ENCODE measurements at places on chromosomes 7 and 10.
A peak's percentile ranks its signal among the peaks of the same experiment; 100 is the strongest.

GRCh38 chr10:113084031-113084430 is 134.0 kb downstream of the TCF7L2 start:
- DNase-seq: no peak

DNA sequence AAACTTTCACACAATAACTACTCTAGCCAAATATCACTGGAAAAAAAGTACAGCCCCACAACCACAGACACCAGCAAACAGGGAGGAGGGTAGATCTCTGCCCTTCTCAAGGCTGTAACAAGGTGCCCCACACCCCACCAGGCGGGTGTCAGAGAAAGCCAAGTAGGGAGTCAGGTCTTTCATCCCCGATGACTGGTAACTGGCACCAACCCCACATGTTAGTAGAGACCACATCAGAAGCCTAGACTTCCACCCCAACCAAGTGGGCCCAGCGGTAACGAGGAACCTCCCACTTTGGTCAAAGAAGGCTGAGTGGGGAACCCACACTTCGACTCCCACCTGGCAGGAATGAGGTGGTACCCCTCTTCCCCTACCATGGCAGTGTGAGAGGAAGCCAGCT is 16.4 kb upstream of the RUFY2 start:
- DNase-seq: peak; percentile 8

DNA sequence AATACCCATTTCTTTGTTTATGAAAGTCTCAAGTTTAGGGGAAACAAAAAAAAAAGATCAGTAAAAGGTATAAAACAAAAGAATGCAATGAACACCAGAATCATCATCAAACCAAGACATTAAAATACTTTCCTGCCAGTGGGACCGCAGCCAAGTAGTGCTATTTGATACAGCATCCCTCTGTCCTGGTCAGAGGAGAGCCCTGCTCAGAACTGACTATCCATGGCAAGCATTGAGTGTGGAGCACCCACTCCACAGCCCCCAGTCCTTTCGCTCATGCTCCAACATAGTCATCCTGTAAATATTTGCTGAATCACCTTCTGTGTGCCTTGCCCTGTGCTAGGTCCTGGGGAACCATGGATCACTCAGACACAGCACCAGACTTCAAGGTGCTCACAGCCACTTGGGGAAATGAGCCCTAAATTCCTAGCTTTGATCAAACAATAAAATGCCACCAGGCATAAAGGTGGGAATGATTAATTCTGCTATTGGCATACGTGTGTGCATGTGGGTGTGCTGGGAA is 213.6 kb upstream of the TBX20 start:
- DNase-seq: no peak

GRCh38 chr10:9254353-9254752 is 1199.9 kb downstream of the GATA3 start:
- no peak for DNase-seq

GRCh38 chr10:22621726-22622125 is 92.7 kb downstream of the PIP4K2A start:
- no peak for DNase-seq

DNA sequence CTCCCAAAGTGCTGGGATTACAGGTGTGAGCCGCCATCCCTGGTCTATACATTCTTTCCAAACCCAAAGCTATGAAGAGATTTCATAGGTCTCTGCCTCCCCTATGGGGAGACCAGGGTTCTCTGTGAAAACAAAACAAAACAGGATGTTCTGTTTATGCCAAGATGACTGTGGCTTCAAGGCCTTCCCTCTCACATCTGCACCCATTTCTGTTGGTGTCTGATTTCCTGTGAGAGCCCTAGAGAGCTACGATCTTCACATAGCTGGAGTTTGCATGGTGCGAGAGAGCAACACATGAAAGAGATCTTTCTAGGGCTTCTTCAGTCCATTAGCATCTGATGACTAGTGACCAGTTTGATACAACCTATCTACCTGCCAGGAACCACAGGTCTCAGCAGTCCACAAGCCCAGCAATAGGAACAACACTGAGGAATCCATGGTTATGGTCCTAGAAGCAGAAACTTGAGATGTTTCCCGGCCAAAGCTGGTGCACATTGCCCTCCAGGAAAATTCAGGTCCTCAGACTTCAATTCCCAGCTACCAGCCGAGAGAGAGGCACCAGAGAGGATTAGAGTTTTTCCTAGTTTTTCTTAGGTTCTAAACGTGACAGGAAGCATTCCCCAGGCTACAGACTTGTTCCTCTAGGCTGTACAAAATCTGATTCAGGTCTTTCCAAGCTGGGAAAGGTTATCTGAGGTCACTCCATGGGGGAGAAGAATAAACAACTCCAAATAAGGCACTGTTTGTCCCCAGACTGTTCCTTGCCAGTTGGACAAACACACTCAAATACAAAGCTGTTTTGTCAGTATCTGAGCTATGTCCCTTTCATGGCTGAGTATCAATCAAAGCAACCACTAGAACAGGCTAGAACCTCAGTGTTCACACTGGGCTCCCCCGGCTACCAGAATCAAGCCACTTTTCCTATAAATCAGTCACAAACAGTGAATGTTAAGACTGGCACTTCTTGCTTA is 259.7 kb downstream of the CALN1 start:
- DNase-seq: no peak

DNA sequence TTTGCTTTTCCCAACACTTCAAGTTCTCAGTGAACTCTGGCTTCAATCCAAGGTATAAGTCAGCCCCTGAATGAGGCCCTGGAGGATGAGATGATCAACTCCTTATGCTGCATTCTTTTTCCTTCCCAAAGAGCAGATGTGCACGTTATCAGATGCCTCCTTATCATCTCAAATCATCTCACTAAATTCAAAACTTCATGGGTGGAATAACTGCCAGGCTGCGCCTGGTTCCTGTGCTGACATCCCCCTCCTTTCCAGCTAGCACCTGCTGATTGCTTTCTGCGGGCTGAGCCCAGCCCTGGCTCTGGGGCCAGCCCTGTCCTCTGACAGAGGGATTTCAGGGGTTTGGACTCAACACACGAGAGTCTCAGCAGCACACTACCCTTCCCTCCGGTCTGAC is 44.9 kb downstream of the TLL2 start:
- DNase-seq: no peak

DNA sequence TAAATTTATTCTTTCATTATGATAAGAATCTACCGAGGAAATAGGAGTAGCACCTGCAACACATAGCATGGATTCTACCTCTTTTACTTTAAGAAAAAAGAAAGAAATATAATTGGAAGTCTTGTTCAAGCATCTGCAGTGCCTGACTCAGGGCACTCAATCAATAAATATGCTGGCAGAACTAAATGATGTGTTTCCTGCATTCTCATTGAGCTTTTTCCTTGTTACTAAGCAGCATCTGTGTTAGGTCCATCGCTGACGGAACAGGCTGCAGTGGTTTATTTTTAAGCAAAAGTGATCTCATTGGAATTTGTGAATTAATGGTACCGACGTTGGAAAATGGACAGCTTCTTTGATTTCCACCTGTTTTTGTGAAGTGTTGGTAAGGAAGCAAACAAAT is 417.5 kb downstream of the DPP6 start:
- no peak for DNase-seq

GRCh38 chr10:4243651-4244050 is 458.6 kb upstream of the KLF6 start:
- peak; percentile 16 for DNase-seq

DNA sequence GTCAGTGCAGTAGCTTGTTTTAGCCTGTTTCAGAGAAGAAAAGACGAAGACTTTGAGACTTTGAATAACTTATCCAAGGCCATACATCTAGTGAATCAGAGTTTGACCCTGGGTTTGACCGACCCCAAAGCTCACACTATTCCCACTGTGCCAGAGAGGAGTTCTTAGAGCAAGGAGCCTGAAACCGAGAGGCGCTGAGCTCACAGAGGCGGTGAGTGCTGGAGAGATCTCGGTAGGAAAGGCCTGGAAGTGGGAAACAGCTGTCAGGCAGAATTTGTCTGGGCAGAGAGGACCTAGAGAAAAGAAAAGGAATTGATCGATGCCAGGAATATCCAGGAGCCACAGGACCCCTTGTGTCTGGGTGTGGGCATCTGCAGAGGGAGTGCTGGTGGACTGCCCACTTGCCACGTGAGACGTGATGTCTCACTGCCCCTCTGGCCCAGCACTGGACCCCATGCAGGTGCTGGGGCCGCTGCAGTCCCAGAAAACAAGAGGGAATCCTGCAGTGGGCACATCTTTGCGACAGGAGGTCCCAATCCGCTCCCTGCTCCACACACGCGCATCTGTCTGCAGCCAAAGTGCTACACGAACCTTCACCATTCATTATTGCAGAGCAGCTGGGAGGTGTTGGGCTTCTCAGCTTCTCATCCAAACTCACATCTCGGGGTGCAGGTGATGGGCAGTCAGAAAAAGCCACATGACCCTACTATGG is 6.2 kb downstream of the CALML3 start:
- no peak for DNase-seq

- no peak for DNase-seq
Observed at GRCh38 chr10:94098896-94099295, 105.2 kb downstream of the PLCE1 start.

GRCh38 chr7:14761510-14762296 is 140.8 kb downstream of the DGKB start:
- no peak for DNase-seq

DNA sequence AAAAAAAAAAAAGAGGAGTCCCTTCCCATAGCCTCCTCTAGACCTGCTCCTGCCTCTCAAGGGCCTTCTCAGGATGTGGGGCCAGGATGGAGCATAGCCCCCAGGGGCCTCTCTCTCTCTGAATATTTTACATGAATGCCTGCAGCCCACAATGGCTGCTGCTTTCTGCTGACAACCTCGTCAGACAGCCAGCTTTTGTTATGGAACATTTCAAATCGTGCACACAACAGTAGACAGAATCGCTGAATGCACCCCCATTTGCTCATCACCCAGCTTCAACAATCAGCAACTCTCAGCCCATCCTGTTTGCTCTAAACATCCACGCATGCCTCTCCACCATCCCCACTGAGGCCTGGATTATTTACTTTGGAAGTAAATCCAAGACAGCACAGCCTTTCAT is 5.4 kb downstream of the PLAC9 start:
- no peak for DNase-seq

- no peak for DNase-seq
Observed at GRCh38 chr10:5589661-5590511, 65.1 kb downstream of the CALML3 start.

GRCh38 chr7:143383642-143383957 is 2.5 kb downstream of the ZYX start:
- DNase-seq: no peak

DNA sequence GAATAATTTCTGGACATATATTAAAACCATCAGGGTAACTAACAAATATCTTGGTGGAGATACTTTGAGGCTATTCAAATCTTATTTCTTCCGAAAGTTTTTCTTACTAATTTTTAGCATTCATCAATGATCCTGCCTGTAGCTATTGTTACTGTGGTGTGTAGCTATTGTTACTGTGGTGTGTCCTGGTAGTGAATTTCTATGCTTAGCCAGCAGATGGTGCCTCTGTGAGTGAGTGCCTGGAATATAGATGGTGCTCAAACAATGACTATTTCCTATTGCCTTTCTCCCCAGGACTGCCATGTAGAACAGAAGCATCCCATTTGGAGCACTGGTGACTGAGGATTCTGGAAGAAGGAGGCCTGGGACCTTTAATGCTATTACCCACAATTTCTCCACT is 245.7 kb downstream of the CCSER2 start:
- DNase-seq: no peak

DNA sequence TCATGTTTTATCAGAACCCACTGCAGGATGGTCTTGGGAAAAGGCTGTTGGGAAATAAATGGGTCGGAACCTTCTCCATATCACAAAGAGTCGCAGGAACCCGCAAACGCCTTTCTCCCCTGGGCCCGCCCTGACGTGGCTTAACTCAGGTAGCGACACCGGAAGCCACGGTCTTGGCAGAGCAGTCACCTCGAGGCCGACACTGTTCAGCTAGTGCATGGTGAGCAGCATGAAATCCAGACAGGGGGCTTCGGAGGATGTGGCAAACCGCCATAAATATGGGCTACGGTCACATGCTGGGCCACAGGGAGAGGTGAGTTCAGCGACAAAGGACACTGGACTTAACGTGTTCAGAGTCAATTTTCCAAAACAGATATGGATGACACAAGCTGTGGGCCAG is 421.9 kb downstream of the PTPRN2 start:
- no peak for DNase-seq

DNA sequence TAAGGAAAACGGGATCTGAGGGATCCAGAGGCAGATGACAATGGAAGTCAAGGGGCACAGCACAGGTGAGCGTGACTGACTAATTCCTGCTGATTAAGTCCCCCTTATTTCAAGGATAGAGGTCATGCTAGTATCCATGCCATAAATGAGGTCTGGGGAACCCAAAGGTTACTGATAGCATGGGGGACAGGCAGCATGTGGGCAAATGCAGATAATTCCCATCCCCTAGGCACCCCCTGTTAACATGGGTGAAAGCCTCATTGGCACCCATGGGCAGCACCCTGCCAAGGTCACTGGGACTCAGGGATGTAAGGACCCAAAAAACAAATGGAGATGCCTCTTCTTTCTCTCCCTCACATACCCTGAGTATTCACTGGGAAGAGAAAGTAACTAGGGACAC is 139.7 kb downstream of the WDR11 start:
- no peak for DNase-seq

- no peak for DNase-seq
Observed at GRCh38 chr7:74479961-74480829, 26.5 kb downstream of the GTF2IRD1 start.

DNA sequence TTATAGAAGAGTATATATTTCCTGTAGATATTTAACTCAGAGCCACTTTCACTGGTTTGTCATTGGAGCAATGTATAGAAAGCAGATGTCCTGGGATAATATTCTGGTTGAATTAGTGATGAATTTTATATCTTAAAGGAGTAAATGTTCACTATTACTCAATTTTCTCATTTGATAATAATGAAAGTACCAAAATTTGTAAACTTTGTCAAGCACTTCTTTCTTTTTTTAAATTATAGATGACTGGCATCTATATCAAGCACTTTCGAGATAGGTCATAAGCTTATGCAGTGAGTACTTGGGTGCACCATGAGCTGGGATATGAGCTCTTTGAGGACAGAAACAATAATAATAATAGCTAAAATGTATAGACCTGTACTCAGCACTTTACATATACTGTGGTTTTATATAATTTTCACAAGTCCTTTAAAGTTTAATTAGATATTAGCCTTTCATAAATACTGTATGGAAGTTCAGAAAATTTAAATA is 11.3 kb downstream of the RSBN1L start:
- DNase-seq: no peak

DNA sequence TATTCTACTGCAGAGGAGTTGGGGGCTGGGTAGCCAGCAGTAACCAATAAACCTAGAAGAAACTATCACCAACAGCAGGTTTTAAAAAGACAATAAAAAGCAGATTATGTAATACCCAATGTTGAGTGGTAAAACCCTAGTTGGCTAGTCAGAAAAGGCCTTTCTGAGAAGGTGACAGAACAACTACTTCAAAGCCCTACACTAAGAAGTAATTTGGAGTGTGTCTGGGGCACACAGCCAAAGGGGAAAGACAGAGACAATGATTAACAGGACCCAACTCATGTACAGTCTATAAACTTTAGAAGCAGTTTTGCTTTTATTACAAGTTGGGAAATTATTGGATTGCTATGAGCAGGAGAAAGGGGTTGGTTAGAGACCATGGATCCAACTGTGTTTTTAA is 77.2 kb upstream of the TMEM106B start:
- DNase-seq: no peak

GRCh38 chr7:87345962-87346371 is 503 bp downstream of the CROT start:
- DNase-seq: no peak
